Brain pericyte (primary cell): ENCODE measurements at places on chromosomes 1 and 21.

DNA sequence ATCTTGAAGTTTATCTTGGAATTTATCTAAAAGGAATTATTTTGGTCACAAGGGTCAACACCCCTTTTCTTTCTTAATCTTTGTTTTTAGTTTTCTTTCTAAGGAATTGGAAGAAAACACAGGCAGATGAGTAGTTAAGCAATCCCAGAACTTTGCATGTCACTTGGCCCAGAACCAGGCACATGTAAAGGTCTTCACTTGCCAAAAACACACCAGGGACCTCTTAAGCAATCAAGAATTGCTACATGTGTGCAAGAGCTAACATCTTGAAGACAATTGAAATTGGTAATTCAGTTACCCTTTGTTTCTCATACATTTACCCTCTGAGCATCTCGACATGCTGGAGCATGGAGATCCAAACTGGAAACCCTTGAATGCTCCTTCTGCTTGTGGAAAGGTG is 114.2 kb downstream of the ZC3H11B start:
- DNase-seq, result no peak

DNA sequence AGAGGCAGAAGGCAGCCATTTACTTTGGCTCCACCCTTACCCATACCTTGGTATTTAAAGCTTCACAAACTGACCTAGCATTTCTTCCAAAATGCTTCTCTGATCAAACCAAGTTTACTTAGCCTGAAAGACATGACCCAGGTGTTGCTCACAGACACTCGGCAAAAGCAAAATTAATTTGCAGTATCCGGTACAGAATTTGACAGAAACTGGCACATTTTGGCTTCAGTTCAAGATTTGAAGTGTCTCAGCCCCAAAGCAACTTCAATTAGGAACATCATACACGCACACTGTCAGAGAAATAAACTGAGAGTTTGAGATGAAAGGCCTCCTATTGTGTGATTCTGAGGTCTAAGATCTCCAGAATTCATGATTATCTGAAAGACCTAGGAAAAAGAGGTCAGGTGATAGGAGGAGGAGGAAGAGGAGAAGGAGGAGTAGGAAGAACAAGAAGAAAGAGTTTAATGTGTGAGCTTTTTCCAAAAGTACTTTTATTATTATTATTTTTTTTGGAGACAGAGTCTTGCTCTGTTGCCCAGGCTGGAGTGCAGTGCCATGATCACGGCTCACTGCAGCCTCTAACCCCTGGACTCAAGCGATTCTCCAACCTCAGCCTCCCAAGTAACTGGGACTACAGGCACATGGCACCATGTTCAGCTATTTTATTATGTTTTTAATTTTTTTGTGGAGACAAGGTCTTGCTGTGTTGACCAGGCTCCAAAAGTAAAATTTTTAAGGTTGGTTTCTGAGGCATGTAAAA is 143.6 kb downstream of the SLC45A1 start:
- DNase-seq, result no peak

DNA sequence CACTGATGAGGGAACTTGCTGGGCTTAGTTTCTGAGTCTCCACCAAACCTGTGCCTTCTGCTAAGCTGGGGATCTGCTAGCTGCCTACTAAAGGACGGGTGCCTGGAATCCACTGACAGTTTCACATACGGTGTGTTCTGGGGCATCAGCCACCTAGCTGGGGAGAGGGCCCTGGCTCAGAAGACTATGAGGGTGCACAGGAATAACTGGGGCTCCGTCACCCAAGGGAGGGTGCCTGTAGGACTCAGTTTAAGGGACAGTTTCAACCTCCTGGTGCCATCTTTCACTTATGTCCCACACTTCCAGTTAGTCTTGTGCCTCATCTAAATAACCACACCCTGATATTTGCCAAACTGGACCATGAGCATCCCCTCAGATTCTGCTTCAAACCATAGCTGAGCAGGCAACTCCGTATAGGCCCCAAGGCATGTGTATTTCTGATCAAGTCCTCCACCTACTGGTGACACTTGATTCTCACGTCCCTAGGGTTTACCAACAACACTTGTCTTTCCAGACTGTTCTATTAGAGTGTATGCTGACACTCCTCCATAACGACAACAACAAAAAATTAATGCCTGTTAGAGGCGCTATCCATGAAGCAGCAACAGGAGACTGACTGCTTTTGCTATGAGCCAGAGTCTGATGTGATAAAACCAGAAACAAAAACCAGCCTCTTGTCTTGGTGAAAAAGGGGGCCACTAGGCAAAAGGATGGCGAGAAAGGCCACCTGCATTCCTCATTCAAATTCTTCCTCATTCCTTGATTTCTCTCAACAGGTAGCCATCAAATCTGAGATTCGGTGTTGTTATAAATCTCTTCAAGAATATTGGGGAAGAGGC is 55.0 kb upstream of the PAXBP1 start:
- no peak for DNase-seq

DNA sequence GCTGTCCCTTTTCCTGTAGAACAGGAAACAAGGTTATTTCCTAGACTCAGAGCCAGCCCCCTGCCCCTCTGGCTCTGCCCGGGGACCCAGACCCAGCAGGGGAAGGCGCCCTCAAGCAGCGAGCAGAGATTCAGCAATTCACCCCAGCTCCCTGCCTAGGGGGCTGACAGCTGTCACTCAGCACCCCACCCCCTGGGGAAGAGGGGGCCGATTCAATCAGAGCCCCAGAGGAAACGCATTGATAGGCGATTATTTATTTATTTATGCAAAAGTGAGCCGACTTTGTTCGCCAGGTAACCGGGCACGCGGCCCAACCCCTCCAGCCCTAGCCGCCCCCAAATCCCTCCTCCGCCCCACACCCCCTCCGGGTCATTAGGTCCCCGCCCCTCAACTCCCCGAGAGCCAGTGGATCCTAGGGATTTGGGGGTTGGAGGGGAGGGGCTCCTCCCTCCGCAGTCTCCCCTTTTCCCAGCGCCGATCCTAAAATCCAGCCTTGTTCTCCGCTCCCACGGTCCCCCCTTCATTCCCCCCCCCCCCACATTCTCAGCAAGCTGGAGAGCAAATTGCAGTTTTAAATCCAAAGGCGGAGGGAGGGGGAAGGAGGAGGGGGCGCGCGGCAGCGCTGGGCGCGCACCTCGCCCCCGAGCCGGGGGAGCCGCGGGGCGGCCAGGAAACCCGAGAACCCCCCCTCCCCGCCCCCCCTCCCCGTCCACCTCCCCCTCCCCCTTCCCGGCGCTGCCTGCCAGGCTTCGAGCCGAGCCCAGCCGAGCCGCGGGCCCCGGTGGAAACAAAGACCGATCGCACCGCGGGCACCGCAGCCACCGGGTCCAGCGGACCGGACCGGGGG is 1.3 kb downstream of the AHDC1 start:
- no peak for DNase-seq
